Activated CD8-positive, alpha-beta memory T cell treated with anti-CD3 and anti-CD28 coated beads for 1 hour (primary cell): ENCODE measurements at places on chromosomes 6 and 20.

GRCh38 chr6:136782021-136782770, 10.1 kb downstream of the MAP3K5 start:
- DNase-seq: no peak

DNA sequence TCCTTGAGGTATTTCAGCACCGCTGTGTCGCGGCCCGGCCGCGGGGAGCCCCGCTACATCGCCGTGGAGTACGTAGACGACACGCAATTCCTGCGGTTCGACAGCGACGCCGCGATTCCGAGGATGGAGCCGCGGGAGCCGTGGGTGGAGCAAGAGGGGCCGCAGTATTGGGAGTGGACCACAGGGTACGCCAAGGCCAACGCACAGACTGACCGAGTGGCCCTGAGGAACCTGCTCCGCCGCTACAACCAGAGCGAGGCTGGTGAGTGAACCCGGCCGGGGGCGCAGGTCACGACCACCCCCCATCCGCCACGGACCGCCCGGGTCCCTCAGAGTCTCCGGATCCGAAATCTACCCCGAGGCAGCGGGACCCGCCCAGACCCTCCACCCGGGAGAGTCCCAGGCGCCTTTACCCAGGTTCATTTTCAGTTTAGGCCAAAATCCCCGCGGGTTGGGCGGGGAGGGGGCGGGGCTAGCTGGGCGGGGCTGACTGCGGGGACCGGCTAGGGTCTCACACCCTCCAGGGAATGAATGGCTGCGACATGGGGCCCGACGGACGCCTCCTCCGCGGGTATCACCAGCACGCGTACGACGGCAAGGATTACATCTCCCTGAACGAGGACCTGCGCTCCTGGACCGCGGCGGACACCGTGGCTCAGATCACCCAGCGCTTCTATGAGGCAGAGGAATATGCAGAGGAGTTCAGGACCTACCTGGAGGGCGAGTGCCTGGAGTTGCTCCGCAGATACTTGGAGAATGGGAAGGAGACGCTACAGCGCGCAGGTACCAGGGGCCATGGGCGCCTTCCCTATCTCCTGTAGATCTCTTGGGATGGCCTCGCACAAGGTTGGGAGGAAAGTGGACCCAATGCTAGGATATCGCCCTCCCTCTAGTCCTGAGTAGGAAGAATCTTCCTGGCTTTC, 693 bp downstream of the HLA-F start:
- DNase-seq: peak; percentile 61

- DNase-seq: no peak
Observed at GRCh38 chr6:139330306-139330705, 38.5 kb upstream of the TXLNB start.

GRCh38 chr20:54875307-54875706, 399.9 kb downstream of the DOK5 start:
- no peak for DNase-seq

DNA sequence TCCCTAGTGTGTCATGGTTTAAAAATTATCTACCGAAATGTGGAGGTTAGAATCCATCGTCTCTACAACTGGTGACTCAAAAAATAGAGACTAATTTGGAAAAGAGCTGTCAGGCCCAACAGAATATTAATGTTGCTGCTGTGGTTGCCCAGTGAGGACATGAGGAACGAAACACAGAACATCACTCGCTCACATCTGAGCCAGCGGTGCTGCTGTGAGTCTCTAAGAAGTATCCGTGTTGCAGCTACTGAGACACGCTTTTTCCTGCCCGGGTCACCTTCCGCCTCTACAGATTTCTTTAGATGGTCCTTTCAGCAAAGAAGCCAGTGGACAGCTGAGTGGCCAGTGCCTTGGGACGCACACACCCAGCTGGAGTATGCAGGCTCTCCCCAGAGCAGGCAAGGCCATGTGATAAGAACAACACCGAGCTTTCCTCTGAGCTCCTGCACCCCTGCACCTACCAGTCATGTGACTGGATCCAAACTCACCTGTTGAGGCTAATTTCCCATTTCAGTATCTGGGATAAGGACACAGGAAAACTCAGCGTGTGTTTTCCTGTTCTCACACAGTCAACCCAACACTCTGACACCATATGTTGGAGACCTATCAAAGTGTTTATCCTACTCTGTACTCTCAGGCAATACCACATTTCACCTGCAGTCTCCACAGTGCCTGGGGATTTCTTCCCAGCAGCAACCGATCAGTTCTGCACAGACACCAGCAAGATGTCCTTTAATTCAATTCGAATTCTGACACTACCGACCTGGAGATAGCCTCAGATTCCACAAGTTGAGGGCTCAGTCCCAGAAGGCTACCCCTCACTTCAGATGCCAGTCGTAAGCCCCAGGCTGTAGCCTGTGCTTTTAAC, 119.0 kb upstream of the RPS6KA2 start:
- no peak for DNase-seq
